ENCODE measurements at places on chromosomes 13 and 19.
A peak's percentile ranks its signal among the peaks of the same experiment; 100 is the strongest.

DNA sequence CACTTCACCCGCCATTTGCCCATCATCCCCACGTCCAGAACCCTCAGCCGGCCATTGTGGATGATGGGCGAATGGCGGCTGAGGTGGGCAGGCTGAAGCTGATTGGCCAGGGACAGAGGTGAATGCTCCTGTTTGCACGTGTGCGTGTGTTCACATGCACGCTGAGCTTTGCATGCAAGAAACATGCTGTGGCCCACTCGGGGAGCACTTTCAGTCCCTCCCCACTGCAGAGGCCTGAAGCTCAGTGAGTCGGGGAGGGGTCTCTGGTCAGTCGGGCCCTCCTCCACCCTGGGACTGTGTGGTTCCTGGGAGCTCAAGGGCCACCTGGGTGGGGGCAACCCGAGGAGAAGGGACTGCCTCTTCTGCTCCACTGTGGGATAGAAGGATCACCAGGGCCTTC, 24.9 kb downstream of the CEBPA start:
- DNase-seq: no peak

GRCh38 chr19:38849860-38850435, at the start of gene HNRNPL:
TSS of gene HNRNPL (minus strand) at chr19:38849986. CDS start at chr19:38849966, 20 bp downstream.
- no peak for DNase-seq

- no peak for DNase-seq
Observed at GRCh38 chr13:77737583-77738200, 40.2 kb downstream of the SLAIN1 start.

DNA sequence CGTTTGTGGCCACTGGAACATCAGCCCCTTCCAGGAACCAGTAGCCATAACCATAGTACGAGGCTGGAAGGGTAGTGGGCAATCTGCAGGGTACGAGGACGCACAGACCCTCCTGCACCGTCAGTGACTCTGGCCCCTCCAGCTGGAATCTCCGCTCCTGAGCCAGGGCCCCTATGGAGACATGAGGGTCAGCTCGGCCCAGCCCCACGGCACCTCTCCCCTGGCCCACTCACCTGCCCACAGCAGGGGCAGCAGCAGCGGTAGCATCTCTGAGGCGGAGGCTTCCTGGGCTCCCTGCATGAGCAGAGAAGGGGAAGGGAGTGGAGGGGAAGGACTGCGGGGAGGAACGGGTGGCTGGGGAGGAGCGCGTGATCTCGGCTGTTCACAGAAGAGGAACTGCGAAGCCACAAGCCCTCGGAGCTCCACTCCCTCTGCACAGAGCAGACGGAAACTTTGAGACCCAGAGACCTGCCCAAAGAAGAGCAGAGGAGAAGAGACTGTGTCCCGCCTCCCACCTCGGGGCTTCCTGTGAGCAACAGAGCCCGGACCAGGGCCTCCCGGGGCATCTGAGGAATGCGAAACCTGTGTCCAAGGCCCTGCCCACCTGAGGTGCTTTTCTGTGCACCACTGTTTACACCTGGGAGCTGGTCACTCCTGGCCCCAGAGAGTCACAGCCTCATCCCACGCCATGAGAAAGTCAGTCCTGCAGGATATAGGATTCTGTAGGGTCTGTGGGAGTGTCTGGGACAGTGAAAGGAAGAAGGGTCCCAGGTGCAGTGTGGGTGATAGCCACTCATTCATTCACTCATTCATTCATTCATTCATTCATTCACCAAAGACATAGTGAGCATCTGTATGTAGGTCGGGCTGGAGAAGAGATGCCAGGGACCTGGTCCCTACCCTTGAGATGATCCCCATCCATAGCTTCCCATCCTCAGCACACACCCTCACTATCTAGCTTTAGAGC, at the start of gene SIGLEC6:
SIGLEC6 (minus strand) TSS at position 322 of the 967 bp plus-strand sequence; CDS start at position 300, 22 bp downstream.
- no peak for DNase-seq

DNA sequence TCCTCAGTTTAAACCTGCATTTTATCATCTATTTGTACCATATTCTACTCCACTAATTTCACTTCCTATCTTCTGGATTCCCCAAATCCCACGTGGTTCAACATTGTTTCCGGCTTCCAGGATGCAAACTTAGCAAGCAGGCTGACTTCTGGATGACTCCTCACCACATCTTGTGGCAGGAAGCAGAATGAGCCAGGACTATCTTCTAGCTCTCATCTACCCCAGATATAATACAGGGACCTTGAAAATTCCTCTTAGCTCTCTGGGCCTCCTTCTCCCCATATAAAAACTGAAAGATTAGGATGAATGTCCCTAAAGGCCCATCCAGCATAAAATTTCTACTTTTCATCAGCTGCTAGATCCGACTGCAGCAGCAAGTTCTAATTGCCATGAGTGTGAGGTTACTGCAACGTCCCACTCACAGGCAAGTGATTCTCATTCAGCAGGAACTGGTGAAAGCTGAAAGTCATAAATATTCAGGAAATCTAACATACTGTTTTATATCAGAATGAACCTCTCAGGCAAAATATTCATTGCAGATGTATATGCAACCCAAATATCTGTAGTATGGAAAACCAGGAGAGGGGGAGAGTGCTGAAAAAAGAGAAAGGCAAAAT, 93.4 kb downstream of the KCTD12 start:
- peak; percentile 55 for DNase-seq
